ENCODE measurements at places on chromosomes 2 and 18.

- DNase-seq, result no peak
Measured at GRCh38 chr2:147094077-147094476, 750.8 kb upstream of the ACVR2A start.

- DNase-seq, result peak; percentile 72
Measured at GRCh38 chr2:12555012-12555645, 161.6 kb upstream of the TRIB2 start.

DNA sequence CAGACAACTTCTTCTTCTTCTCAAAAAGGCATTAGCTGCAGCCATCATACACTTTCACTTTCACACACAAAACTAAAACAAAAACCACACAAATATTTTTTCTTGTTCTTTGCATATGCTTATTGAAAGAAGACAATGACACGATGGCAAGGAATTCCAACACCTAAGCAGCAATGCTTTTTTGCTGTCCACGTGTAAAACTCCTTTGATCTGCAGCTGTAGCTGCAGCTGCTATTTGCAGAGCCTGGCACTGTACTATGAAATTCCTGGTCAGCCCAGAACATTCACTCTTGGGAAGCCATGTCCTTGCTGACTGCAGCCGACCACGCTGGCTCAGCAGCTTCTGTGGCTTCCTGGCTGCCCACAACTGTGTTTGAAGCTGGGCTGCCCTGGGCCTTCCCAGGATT, 316.2 kb downstream of the CDH2 start:
- no peak for DNase-seq

GRCh38 chr18:41973983-41974382, 18.9 kb downstream of the PIK3C3 start:
- DNase-seq, result no peak

- no peak for DNase-seq
Measured at GRCh38 chr2:181684454-181685149, 4.3 kb upstream of the NEUROD1 start.

DNA sequence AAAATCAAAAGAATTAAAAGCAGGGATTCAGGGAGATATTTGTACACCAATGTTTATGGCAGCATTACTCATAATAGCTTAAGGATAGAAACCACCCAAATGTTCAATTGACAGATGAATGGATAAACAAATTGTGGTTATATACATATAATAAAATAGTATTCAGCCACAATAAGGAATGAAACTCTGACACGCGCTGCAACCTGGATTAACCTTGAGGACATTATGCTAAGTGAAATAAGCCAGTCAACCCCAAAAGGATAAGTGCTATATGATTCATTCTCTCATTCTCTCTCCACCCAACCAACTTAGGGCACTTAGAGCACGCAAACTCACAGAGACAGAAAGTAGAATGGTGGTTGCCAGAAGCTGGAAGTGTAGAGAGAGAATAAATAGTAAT, 216.8 kb upstream of the SLC14A2 start:
- no peak for DNase-seq

DNA sequence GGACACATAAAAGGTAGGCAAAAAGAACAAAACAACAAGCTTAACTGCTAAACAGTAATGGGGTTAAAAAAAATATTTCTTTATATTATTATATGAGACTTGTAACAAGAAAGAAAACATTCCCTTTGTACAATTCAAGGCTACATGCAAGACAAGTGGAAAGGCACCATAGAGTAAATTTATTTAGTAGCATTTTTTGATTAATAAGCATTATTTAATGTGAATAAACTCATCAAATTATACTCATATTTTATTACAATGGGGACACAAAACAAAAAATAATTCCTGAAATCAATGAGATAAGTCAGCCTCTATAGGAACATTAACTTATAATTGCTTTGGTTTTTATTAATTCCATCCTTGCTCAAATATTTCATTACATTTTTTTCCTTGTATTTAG, 809.2 kb downstream of the ERBB4 start:
- no peak for DNase-seq

DNA sequence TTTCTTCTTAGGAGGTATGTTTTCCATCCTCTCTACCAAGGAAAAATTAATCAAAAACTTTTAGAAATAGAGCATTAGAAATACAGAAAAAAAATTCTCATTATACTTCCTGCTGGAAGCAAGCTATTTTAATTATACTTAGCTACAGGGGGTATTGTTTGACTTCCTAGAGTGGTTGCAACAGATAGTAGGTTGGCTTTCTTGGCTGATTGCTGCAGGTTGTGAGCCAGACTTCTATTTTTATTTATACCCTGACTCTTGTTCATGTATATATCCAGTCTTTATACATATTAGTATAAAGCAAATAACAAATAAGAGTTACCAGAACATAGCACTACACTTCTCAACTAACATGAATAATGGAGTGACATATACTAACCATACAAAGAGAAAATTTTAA, 460.8 kb upstream of the REG3G start:
- no peak for DNase-seq

Measured in brain (organoid and tissue), 16 donors.